Urinary bladder (tissue), 4 donors: ENCODE measurements at places on chromosomes 16 and 17. TPM values are rescaled to one million over a fixed set of nuclear protein-coding genes. Genes with fewer than 3 reads are reported as not detected.

Gene ADORA2B
- 5.9 TPM for total RNA-seq

Gene KCNH6
- total RNA-seq = not detected

- DNase-seq = no peak
These were observed 4.4 kb upstream of the MAP2K3 start for GRCh38 chr17:21280081-21280518.

DNA sequence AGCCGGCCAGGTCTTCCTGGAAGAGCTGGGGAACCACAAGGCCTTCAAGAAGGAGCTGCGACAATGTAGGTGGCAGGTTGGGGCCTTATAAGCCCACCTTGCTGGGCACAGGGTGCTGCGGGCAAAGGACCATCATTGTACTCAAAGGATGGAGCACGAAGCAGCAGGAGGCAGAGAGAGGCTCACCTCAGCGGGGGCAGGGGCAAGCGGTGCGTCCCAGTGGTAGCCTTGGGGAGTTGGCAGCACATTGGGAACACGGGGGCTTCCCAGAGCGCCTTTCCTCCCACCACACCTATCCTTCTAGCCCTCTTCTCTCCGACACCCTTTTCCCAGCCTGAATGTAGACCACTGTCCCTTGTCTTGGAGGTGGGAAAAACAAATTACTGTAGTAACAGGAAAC lies 2.1 kb downstream of the CNP start:
- DNase-seq = no peak

GRCh38 chr16:59173408-59173831 lies 439.3 kb upstream of the GOT2 start:
- DNase-seq = no peak
